AG20443 (cell line): ENCODE measurements at places on chromosomes 6 and 20.
A peak's percentile ranks its signal among the peaks of the same experiment; 100 is the strongest.

- DNase-seq, result no peak
Measured at GRCh38 chr6:95544517-95545225, 32.7 kb upstream of the MANEA start.

- DNase-seq, result peak; percentile 48
Measured at GRCh38 chr6:136012198-136012887, 160.8 kb downstream of the PDE7B start.

GRCh38 chr20:48459722-48460395 lies 367.9 kb downstream of the PREX1 start:
- DNase-seq, result no peak

- no peak for DNase-seq
Measured at GRCh38 chr6:113401231-113401630, 455.9 kb upstream of the MARCKS start.

DNA sequence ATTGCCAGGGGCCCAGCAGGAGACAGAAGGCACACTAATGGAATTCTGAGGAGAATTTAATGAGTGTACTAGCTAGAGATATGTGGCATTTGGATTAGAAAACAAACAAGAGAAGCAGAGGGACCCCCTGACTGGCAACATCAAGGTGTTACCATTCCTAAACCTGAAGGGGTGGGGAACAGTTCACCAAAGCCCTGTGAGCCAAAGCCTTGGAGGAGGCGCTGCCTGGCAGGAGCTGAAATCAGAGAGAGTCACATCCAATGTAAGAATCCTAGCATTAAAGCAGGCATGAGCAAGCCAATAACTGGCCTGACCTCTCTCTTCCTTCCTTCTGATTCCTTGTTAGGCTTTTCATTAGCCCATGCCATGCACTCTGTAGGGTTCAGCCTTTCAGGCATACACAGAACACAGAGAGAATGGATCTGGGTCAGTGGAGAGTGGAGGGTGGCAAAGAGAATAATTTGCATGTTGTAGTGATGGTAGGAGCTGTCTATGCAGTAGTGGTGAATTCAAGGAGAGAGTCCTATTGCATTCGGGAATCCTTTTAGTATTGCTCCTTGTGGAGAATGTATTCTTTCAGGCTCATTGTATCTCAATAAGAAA lies 367.2 kb upstream of the MAN1A1 start:
- DNase-seq, result no peak
